ENCODE measurements at places on chromosomes 12 and 14.
A peak's percentile ranks its signal among the peaks of the same experiment; 100 is the strongest.

DNA sequence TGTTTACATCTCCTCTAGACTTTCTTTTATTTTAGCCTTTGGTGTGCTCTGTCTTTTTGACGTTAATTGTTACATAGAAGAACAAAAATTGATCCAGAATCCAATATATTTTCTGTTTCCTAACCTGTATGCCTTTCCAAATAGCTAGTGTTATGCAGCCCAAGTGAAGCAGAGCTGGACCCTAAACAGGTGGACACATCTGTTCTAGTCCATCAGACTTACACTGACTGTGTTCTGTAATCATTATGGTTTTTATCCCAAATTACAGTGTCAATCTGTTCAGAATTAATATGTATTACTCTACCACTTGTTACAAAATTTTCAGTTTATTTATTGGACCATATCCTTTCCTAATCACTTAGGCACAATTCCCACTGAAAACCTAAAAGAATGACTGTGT lies 176.8 kb upstream of the FOXG1 start:
- no peak for DNase-seq

- no peak for DNase-seq
These were observed 6.8 kb downstream of the STAT6 start for GRCh38 chr12:57104292-57104910.

- DNase-seq = no peak
These were observed 190.6 kb downstream of the TTC8 start for GRCh38 chr14:89015016-89015415.

DNA sequence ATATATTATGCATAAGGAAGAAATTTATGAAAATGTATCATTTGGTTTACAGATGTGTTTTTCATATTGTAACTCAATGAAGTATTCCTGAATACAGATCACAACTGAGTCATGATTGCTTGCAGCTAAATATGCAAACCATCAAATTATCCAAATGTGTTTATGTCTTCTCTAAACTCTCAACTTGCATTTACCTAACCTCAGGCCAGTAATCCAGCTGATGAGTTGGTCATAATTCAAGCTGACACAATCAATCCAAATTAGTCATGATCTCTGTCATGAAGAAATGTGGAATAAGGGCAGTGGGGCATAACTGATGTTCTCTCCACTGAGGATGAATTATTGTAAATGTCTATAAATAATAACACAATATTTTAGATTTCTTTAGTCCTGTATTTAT lies 104.8 kb upstream of the CNTN1 start:
- DNase-seq = no peak

GRCh38 chr12:51381226-51382079 lies 9.8 kb downstream of the GALNT6 start:
- DNase-seq = no peak

GRCh38 chr12:72313806-72314205 lies 41.6 kb downstream of the TRHDE start:
- no peak for DNase-seq

DNA sequence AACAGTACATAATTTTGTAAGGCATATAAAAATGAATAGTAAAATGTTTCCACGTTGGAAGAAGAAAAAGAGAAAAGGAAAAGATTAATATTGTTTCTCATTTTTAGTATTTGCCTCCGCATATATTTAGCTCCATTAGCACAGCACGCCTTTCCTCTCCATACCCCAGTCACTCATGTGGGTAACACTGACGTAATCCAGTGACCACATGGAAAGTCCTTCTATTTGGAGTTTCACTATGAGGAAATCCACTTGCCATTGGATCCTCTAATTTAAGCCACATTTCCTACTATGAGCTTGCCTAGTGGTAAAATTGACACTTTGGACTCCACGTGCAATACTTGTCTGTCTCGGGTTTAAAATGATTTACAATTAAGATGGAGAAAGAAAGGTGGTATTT lies 5.7 kb upstream of the SLCO1A2 start:
- no peak for DNase-seq

DNA sequence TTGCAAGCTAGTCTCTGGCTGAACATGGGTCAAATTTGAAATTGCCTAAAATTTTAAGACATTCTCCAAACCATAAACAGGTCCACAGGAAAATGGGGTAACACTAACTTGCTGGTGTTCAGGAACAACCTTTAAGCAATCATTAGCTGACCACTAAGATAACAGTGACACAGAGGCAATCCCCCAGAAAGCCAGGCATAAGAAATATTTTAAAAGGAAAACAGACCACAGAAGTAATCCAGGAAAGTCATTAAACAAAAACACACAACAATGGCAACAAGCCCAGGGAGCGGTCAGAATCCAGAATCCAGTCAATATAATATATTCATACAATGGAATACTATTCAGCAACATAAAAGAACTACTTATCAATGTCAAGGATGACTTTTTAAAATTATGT lies 59.1 kb downstream of the LRP6 start:
- DNase-seq = no peak

- no peak for DNase-seq
These were observed 24.0 kb downstream of the BTBD7 start for GRCh38 chr14:93308686-93309345.

GRCh38 chr14:96512602-96513397 lies 10.6 kb downstream of the PAPOLA start:
- DNase-seq = no peak

- no peak for DNase-seq
These were observed 229.5 kb downstream of the FOXN3 start for GRCh38 chr14:89187501-89187900.

DNA sequence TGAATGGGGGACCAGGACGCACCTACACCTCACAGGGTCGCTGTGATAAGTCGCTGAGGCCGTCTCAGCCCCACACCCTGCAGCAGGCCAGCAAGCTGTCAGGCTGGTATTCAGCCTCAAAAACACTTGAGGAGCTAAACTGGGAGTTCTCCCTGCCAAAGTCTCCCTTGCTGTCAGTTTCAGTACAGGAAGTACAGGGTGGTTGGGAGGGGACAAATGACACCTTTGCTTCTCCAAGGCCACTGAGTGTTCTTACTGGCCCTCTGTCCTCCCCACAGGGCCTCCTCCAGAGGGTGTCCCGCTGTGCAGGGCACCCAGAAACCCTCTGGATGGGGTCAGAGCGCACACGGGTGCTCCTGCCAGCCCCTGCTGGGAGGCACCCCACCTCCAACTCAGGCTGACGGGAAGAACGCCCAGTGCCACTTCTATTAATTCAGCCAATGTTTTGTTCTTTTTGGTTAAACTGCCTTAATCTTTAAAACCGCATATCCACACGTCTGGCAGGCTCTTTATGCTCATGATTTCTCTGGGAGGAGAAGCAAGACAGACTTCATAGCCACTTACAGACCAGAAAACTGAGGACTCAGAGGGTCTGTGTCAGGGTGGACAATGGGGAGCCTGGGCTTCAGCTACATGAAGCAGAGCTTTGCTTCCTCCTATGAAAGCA lies 75.9 kb downstream of the ITPK1 start:
- no peak for DNase-seq

DNA sequence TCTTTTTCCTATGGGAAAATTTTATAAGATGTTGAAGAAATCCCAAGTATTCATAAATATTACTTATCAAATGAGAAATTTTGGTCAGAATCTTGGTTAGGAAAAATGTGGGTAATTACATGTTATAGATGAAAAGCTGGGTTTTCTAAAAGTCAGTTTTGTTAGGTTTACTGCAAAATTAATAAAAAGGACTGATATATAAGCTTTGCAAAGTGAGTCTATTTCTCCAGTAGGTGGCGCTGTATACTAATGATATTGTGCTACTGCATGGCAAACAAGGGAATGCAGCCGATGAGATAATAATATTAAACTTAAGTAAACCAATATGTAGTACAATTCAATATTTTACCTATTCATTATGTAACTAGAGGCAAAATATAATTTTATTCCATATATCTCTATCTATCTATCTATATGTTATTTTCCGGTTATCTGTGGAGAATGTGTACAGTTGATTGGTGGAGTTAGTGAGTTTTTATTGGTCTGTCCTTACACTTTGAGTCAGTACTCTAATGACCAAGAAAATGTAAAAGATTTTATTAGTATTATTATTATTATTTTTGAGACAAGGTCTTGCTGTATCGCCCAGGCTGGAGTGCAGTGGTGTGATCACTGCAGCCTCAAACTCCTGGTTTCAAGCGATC lies 32.9 kb downstream of the MIPOL1 start:
- DNase-seq = peak; percentile 83

- no peak for DNase-seq
These were observed 645.2 kb downstream of the VRK1 start for GRCh38 chr14:97442363-97442762.

DNA sequence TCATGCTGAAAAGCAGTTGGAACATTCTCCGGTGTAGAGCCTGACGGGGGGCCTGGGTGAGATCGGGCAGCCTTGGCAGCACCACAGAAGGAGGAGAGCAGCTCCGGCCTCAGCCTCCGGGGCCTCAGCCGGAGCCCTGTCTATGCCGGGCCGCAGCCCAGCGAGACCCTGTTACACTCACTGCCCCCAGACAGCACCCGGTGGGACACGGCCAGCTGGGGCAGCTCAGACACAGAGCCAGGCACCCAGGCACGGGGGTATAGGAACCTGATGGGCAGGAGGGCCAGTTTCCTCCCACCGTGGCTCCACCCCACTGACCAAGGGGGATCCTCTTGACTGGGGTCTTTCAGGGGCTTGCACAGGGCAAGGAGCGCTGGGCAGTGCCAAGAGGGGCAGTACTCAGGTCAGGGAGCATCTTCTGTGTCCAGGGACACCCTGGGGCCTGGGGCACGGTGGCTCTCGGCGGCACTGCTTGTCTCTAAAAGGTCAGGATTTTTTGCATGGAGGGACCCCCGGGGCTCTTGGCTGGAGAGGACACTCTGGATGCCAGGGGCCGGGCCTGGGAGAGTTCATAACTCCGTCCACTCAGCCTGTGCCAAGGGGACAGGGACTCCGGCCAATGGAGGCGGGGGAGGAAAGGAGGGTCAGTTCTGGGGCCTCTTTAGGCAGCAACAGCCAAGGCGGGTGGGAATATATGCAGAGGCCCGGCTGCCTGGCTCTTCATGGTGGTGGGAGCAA lies 9.4 kb downstream of the INF2 start:
- DNase-seq = no peak

DNA sequence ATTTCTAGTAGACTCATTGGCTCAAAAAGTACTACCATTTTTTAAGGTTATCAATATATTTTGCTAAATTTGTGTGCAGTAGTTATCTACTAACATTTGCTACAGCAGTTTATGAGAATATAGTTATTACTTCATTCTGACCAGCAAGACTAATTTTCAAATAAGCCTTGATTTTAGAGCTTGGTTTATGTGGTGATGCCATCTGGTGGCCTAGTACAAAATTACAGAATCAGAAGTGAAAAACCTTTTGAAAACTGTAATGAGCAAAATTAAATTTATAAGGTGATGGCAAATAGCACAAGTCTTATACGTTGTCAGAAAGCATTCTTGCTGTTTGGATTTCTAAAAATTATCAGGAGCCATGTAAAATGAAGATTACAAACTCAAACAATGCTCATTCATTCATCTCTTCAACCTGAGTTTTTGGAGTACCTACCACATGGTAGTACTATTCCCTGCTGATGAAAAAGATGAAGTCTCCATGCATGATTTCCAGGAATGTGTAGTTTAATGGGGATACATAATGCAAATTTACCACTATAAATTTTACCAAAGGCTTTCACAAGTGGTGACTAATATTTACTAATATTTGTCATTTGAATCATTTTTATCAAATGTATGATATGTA lies 51.0 kb downstream of the MAGOHB start:
- DNase-seq = no peak

DNA sequence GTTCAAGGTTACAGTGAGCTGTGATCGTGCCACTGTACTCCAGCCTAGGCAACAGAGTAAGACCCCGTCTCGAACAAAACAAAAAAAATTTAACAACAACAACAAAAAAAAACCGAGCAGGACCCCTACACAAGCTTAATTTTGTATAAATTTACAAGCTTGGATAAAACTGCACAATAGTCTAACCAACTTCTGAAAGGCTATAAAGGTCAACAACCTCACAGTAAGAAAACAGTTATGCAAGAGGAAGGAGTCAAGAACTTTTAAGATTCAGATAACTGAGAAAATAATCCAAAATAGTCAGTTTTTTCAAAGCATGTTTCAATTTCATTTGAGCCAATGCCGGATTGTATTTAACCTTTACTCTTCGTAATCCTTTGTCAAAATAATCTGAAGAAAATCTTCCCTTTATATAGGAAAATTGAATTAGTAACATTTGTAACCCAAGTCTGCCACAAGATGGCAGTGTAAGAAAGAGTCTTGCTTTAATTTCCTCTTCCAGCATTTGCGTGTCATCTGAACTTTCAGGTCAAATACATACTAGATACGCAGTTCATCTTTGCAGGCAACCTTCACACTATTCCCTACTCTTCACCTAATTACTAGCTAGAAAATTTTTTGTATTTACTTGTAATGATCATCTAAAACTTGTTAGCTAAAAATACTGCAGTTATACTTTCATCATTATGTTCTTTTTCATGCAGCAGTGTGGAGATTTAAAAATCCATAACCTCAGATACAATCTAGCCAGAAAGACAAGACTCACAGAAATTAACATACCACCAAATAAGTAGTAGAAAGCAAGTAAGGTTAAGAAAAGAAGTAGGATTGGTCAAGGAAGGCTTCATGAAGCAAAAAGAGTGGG lies 5.8 kb downstream of the CCNB1IP1 start:
- DNase-seq = peak; percentile 59

DNA sequence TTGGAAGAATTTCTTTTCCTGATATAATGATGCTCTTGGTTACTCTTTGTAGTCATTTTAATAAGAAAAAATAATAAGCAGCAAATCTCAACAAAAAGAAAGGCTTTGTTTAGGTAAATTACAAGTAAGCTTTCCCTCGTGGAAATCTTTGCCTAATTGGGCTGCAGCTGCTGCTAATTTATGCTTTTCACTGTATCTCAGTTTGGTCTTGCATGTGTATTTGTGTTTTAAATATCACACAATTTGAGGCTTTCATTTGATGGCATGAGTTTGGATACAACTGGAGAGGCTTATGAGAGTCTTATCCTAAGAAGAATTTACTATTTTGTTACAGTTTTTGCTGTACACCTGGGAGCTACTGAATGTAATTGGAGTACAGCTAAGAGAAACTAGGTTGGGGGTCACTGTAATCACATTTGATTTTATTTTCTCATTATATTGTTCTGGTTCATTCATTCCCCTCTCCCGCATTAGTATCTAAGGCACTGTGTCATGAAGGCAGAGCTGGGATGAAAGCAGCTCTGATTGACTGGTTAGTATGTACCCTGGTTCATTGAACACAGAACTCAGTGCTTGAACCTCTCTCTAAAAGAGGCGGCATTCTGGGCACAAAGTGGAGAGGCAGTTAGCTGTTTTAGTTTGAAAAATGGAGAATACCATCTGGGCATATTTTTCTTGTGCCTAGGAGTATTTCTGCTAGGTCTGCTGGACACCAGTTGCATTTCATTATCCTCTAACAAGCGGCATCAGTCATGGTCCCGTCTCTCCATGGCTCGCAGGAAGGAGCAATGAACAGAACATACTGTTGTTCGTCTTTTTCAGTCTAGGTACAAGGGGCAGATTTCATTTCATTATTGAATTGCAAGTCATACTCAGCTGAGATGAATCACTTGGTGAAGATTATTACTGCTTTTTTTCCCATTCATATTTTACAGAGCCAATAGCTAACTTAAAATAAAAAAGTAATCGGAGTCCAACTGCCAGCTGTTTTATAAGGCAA lies 118.0 kb upstream of the TMEM260 start:
- DNase-seq = no peak
